ENCODE measurements at places on chromosomes 4 and X.

DNA sequence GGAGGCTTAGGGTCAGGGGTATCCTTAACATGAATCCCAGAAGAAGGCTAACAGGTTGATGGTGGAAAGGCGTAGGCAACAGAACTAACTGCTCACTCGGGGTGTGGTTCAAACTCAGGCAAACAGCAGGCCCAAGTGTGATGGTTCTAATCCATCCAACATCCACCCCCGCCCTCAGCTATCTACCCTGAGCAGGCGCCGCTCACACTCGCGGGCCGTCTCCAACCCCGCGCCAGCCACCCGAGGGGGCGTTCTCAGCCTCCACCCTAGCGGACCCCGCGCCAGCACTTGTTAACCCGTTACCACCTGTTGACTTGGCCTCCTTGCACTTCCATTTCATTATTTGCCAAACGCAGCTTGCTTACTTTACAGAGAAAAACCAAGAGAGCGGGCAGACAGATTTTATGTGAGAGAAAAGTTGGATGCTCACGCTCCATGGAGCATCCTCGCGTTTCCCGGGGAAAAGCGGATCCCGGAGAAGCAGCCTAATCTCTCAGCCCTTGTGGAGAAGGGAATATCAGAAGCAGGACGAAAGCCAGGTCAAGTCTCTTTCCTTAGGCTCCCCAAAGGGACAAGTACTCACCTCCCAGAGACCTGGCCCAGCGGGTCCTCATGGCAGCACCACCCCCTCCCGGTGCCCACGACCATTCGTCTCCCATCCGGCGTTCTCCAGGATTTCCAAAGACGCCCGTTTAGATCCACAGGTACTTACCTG lies 773 bp downstream of the SNCA start:
- no peak for DNase-seq

- DNase-seq: no peak
Observed at GRCh38 chrX:119417842-119418241, 18.7 kb downstream of the SLC25A43 start.

- DNase-seq: no peak
Observed at GRCh38 chrX:151996347-151996746, 21.9 kb upstream of the GABRE start.

DNA sequence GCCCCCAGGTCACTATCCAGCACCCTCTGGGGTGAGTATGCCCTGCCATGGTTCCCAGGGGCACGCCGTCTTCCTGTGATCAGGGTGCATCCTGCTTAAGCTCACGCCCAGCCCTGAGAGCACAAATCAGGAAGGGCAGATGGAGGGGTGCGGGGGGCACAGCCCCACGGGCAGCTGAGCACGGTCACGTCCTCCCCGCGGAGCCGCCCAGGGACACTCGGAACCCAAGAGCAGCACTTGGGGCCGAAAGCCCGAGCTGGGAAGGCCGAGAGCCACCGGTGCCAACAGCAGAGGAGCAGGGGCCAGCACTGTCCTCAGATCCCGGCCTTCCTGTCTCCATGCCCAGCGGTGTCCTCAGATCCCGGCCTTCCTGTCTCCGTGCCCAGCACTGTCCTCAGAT lies 21.5 kb downstream of the NELFA start:
- DNase-seq: no peak

DNA sequence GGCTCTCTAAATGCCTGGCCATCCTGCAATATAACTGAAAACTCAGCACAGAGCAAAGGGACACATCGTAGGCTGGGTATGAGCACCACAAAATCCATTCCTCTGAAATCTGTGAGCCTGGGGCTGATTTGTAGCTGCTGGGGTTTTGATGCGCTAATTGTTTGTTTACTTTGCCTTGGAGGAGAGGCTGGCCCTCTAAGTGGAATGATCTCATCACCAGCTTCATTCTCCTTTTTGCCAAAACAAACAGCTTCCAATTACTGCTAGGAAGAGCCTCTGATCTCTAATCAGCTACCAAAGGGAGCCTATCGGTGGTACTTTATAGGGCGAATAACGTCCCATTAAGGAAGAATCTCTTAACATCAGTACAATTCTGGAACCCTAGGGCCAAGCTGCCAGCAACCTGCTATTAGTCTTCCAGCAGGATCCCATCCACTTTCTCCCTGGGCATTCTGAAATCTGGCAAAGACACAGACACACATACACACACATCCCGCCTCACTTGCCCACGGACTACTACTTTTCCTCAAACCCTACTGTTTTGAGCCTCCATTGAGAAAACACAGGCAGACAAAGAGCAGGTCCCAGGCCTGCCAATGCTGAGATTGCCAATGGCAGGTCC lies 5.8 kb downstream of the ANOS1 start:
- no peak for DNase-seq

DNA sequence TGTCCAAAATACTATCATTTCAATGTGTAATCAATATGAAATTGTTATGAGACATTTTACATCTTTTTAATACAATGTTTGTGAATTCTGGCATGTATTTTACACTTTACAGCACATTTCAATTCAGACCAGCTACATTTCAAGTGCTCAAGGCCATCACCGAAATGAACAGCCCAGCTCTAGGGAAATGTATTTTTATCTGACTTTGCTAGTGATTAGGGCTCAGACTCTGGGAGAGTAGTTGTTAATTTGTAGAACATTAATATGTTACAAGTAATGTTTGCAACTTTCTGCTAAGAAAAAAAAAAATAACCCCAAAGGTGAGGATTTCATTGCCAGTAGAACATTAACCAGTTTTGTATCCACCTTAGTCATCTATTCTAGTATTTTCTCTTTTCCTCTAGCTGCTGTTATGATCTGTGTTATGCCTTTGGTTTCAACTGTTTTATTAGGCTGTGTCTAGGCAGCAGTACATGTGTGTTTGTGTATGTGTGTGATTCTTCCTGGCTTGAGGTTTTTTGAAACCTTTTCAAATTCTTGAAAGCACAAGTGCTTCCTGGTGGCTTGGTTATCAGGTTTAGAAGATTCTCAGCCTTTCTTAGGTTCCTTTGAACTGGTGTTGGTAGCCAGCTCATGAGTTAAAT lies 125.9 kb downstream of the NSUN7 start:
- no peak for DNase-seq

DNA sequence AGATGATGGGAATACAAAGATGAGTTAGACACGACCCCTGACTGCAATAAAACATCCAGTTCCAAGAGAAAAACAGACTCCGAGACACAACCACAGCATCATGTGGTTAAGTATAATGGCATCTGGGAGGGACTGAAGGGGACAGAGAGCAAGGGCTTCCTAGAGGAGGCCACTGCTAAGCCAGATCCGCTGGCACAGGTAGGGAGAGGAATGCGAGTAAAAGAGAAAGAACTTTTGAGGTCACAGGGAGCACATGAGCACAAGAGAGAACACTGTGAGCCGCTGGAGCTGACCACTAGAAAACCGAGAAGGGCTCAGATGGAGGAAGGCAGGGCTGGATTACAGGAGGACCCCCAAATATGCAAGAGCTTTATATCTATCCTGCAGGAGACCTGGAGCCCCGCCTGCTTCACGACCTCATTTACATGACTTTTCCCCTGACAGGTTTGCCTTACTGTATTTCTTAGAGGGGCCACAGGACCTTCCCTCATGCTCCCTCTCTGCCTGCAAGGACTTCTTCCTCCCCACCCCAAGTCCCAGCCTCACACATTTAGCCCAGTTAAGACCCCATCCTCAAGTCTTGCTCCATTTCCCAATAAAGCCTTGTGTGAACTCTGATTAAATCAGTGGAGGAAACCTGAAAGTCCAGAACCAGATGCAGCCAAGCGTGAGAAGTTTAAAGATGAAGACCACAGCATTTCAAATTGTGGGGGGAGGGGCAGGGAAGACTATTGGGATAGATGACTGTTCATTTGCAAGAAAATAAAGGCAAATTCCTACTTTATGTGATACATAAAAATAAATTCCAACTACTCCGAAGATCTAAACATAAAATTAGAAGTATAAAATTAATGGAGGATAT lies 29.6 kb downstream of the MFAP3L start:
- DNase-seq: no peak

DNA sequence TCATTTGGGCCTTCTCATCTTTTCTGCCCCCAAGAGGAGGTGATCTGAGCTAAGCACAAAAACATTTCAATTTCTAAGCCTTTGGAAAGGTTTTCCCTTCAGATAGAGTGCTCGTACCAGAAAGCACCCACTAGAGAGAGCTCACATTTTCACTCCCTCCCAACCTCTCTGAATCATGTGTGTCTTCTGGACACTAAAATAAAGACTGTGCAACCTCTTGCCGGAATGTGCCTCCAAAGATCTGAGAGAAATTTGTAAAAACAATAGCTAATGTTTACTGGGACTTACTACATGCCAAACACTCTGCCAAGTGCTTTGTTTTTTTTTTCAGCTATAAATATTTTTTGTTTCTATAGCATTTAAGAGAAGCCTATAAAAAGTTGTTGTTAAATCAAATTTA lies 120.6 kb upstream of the LNX1 start:
- DNase-seq: no peak

- DNase-seq: no peak
Observed at GRCh38 chr4:94491322-94491721, 39.6 kb downstream of the PDLIM5 start.

- DNase-seq: peak; percentile 47
Observed at GRCh38 chrX:71941776-71942175, 31.1 kb downstream of the NHSL2 start.

DNA sequence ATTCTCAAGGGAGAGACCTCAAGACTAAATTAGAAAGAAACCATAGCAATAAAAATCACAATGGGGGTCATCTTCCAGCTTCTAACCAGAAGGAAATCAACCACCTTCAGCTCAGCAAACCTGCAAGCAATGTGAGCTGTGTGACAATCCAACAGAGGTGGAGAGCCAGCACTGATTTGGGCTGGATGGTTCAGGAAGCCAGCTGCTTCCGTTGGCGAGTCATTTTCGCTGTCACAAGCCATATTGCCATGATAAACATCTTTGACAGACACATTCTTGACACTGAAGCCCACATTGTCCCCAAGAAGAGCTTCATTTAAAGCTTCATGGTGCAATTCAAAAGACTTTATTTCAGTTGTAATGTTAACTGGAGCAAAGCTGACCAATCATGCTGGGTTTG lies 22.7 kb downstream of the F8A1 start:
- no peak for DNase-seq

DNA sequence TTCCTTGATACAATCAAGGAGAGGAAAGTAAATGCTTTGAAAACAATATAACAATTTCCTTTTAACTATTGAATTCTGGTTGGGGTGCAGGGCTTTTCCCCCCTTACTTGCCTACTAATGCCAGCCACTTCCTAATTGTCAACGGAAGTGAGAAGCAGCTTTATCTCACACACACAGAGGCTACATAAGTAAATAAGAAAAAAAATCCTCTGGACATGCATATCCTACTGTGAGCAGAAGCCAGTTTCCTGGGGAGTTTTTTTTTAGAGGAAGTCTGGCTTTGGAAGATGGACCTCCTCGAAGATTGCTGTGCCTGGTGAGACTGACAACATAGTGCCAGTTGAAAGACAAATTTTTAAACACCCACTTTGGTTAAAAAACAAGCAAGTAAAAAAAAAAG lies 180.6 kb downstream of the OPHN1 start:
- no peak for DNase-seq

DNA sequence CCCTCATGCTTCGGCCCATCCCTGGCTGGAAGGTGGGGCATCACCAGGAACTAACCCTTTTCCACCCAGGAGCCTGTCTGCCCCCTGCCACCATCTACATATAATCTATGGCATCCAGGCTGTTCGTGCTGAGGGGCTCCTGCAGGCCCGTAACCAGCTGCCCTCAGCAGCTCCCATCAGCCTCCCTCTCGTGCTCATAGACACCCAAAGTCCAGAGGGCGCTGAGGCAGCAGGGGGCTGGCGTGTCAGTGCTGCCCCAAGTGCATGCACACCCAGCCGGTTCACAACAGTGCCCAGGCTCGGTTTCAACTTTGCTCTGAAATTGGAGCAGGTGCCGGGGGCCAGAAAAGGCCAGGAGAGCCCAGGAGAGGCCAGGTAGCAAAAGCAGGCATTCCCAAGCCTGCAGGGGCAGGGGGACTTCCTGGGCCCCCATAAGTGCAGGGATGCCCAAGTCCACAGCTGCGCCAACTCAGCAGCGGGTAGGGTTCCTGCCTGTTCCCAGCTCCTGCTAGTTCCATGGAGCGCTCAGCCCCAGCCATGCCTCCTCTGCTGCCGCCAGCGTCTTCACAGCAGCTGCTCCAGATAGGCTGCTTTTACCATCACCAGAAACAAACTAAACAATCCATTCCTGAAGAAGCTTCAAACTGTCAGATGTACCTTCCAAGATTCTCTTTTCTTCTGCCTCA lies 558.2 kb upstream of the GNPDA2 start:
- no peak for DNase-seq

DNA sequence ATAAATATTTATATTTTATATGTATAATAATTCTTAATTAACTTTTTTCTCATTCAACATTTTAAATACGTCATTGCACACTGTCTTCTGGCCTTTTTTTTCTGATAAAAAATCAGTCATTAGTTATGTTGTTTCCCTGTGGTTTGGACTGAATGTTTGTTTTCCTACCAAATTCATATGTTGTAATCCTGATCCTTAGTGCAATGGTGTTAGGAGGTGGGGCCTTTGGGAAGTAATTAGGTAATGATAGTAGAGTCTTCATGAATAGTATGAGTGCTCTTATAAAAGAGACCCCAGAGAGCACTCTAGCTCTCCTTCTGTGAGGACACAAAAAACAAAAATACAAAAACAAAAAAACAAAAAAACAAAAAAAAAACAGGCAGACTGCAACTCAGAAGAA lies 117.2 kb downstream of the GASK1B start:
- no peak for DNase-seq
